ENCODE measurements at places on chromosomes 16 and 17. TPM values are rescaled to one million over a fixed set of nuclear protein-coding genes. Genes with fewer than 3 reads are reported as not detected.

Gene EMP2
- 34.4 TPM for polyA plus RNA-seq

Gene KRTAP16-1
- not detected for polyA plus RNA-seq

Gene CD7
- polyA plus RNA-seq = 0.45 TPM

Gene DPEP1
- 0.18 TPM for polyA plus RNA-seq

Gene MPV17L
- polyA plus RNA-seq = 7.3 TPM

Gene CHST4
- not detected for polyA plus RNA-seq

Gene FBXO39
- 0.16 TPM for polyA plus RNA-seq

Gene PLLP
- polyA plus RNA-seq = 11.8 TPM

Measured in right cardiac atrium (tissue), 5 donors.